ENCODE measurements at places on chromosomes 5 and 9.
A peak's percentile ranks its signal among the peaks of the same experiment; 100 is the strongest.

DNA sequence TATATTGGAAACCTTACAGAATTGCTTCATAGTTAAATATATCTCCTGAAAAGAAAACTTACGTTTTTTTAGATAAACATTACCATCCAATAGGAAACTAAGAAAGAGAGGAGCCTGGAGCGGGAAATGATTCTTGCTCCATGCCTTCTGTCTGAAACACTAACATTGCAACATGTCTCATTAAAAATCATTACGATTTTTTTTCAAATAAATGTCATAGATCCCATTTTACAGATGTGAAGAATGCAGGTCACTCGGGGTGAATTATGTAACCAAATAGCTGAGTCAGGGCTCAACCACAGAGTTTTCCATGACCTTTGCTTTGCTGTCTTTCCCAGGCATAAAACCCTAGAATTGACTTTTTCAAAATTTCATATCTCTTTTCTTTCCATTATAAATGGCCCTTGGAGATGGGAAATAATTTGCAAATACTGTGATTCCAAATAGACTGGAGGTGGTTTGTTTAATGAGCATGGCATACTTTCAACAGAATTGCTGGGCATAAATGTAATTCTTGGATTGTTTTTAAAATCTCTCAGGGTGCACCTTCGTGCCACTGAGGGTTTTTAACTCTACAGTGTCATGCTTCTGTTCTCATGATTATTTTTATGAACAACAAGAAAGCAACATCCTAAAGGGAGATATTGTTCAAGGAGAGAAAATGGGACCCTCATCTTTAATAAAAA, 302.8 kb downstream of the EBF1 start:
- DNase-seq: no peak

DNA sequence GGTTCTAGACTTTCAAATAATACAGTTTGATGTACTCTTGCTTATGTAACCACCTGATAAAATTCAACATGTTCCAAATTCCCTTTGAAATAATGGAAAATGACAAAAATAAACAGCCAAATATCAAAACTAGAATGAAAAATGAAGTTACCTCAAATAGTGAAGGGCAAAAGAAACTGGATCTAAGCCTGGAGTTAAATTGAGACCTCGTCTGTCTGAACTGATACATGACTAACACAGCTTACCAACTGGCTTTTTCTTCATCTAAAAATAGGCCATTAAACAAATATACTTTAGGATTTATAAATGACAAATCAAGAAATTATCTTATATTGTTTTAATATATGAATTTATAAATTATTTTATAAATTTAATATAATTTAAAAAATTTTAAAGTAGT, 12.1 kb upstream of the CAAP1 start:
- no peak for DNase-seq

DNA sequence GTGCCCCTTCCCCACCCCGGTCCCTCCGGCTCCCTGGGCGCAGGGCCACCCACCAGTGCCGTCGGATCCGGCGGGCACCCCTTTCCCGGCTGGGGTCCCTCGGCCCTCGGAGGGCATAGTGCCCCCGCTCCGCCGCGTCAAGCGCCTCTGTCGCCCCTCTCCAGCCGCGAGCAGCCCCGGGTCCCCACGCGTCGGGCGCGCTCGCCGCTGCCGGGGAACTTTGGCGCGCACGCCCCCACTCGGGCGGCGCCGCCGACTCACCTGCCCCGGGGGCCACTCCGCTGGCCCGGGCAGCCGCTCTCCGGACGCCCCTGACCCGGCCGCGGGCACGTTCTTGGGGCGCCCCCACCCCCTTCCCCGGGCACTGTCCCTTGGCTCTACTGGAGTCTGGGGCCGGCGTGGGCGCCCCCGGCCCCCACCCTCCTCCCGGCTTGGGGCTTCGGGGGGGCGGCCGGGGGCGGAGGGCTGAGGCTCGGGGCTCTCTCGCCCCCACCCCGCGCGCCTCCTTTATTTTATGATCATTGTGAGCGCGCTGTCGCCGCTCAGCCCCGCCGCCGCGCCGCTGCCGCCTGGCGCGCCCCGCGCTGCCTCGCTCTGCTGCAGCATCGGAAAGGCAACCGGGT, 1.1 kb upstream of the FAM78A start:
- DNase-seq: no peak

GRCh38 chr5:52961274-52961681, 27.9 kb upstream of the ITGA2 start:
- DNase-seq: peak; percentile 22

GRCh38 chr5:133287500-133287899, 235.7 kb downstream of the HSPA4 start:
- peak; percentile 35 for DNase-seq

DNA sequence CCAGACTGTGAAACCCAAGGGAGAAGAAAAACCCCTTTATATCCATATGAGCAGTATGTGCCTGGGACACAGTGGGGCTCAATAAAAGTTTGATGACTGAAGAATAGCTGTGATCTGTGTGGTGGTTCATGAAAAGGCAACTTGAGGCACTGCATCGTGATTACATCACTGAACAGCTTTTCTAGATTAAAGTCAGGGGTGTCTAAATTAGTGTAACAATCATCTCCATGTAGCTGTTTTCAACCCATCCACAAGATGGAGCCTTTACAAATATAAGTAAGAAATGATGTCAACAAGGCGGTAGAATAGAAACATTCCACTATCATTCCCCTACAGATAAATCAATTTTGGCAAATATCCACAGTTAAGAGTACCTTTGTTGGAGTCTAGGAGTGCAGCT, 55.5 kb downstream of the PRRC1 start:
- DNase-seq: no peak

DNA sequence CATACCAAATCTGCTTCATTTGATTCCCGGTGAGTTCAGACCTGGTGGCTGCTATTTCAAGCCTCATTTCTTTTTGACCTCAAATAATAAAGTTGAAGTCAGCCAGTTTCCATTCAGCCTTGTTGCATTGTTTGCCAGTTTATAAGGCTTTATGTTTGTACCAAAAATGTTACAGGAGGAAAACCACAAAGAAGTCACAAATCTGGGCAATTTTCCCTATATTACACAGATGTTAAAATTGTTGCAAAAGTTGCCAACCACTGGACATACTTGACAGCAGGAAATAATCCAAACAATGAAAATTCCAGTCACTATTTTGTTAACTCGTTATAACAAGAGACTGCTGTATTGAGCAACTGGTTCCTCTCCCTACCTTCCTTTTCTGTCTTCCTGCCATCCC, 1325.0 kb upstream of the DMAC1 start:
- DNase-seq: no peak

DNA sequence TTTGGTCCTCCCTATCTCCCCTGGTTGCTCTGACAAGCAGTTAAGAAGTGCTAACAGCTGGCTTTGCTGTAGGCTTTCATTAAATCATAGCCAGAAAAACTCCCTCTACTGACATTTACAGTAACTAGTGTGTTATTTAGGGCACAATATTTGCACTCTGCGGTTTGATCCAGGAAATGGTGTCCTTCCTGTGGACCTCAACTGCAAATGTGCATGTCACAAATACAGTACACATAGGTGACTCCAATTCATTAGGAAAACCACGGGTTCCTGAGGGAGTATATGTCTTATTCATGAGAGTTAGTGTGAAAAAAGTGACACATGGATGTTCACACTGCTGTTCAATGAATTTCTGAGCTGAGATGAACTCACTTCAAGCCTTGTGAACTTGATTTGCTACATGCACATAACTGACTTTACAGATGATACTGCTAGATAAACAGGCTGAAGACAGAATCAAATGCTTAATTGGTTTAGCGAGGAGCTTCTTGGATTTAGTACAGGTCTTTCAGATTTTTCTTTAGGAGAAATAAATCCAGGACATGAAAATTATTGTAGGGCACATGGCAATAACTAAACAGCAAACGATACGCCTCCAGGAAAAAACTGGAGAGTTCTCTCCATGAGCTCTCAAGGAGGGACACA, 281.5 kb downstream of the EFNA5 start:
- peak; percentile 81 for DNase-seq

- peak; percentile 50 for DNase-seq
These were observed 79.0 kb upstream of the PTCH1 start for GRCh38 chr9:95595721-95596295.

- DNase-seq: no peak
These were observed at the start of gene BARHL1 for GRCh38 chr9:132582276-132582785. BARHL1 (plus strand) TSS chr9:132582606; CDS start chr9:132582798, 192 bp downstream.

- DNase-seq: peak; percentile 87
These were observed 4.4 kb upstream of the TENT4A start for GRCh38 chr5:6708814-6709213.

- DNase-seq: no peak
These were observed 24.2 kb downstream of the CLPTM1L start for GRCh38 chr5:1320436-1321344.

- DNase-seq: peak; percentile 41
These were observed 57.5 kb downstream of the COL27A1 start for GRCh38 chr9:114212826-114213225.

DNA sequence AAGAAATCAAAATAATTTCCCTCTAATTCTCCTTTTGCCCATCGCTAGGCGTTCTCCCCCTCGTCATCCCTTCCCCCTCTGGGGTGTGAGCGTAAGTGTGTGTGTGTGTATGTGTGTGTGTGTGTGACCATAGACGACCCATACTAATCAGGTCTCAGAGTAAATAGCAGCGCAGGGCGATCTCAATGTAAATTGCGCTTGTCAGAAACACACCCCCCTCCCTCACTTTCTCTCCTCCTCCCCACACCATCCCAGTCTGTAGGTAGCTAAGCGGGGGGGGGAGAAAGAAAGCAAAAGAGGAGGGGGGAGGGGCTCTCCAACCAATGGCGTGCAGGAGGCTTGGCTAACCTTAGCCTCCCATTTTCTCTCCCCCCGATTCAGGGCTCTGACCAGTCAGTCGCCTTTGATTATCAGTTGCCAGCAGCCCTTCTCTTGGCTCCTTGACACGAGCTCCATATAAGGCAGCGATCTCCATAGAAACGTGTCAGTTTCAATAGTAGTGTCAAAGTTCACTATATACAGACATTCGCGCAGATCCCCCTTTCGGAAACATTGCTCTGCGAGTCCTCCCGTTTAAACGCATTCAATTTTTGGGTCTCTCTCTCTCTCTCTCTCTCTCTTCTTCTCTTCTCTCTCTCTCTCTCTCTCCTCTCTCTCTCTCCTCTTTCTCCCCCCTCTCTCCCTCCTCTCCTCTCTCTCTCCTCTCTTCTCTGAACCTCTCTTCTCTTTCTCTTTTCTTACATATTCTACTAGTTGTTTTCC, at the start of gene NR2F1:
Gene NR2F1, plus strand, starts transcription at position 546 of the 762 bp plus-strand sequence. CDS start 1,802 bp downstream, outside the sequence.
- peak; percentile 87 for DNase-seq

DNA sequence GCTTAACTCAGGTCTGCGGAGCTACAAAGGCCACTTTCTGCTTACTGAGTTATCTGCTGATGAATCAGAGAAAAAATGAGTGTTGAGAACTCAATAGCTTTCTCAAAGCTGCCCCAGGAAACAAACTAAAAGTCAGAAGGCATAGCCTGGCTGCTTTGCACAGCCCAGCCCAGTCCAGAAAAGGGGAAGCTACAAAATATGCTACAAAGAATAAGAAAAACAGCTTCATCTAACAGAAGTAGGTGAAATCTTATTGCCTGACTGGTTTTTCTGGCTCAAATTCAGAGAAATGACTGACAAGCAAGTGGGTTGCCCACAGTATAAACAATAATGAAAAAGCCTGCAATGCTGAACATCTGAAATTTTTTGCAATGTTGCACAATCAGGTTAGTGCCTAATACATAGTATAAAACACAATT, 156.2 kb downstream of the PPP2R2B start:
- peak; percentile 8 for DNase-seq

DNA sequence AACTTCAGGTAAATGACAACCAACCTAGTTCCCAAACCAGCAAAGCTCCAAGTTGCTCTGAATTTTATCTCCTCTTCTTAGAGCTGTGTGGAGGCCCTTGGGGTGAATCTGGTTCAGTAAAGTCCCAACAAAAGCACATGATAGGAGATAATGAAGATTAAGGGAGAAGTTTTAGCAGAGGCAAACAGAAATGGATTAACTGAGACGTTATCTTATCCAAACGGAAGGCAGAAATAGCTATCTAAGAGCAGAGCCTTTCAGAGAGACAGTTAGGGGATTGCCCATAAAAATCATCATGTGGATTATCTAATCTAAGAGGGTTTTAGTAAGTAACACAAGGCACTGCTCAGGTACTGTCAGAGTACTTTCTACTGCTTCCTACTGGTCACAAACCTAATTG, 183.9 kb upstream of the ZNF618 start:
- no peak for DNase-seq

DNA sequence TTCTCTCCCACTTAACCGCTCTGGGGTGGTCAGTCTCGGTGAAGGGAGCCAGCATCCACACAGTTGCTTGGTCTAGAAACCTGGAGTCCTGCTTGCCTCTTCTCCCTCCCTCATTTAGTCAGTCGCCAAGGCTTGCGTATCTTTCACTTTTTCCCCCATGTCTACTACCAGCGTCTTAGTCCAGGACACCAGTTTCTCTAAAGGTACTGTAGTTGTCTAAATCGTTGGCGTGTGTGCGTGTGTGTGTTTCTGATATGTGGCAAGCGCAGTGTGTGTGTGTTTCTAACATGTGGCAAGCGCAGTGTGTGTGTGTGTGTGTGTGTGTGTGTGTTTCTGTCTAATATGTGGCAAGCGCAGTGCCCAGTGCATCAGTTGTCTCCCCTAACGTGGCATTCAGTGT, 641 bp downstream of the ATP6V1G1 start:
- peak; percentile 36 for DNase-seq

- DNase-seq: no peak
These were observed 80.5 kb downstream of the RNF130 start for GRCh38 chr5:179991106-179991505.

GRCh38 chr9:86176468-86176867, 77.1 kb upstream of the GOLM1 start:
- DNase-seq: peak; percentile 13

DNA sequence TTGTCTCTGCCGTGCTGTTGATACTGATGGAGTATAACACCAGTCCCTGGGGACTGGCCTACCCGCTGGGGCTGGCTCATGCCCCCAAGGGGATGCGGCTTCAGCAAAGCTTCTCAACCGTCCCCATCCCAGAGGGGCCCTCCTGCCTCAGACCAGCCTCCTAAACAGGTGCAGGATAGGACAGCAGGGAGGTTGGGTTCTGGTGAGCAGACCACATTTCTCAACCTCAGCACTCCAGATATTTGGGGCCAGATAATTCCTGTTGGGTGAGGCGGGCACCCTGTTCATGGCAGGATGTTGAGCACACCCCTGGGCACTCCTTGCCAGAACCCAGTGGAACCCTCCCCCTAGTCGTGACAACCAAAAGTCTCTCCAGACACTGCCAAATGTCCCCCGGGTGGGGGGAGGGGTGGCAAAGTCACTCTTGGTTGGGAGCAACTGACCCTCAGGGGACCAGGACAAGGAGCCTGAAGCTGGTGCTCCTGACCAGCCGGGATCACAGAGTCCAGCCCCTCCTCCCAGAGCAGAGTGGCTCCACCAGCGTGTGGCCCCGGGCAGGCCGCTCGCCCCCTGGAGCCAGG, 107.8 kb downstream of the ZNF354C start:
- DNase-seq: no peak

- no peak for DNase-seq
These were observed 4.4 kb upstream of the DAB2IP start for GRCh38 chr9:121646992-121647391.

- peak; percentile 43 for DNase-seq
These were observed at the start of gene UNC5A for GRCh38 chr5:176810081-176810597. UNC5A (plus strand) TSS chr5:176810559; CDS start chr5:176810751, 192 bp downstream.
